Tibial nerve (tissue), 4 donors: ENCODE measurements at places on chromosomes 2 and 18. TPM values are rescaled to one million over a fixed set of nuclear protein-coding genes. Genes with fewer than 3 reads are reported as not detected.

GRCh38 chr18:79517341-79517740, 121.6 kb downstream of the NFATC1 start:
- no peak for DNase-seq

DNA sequence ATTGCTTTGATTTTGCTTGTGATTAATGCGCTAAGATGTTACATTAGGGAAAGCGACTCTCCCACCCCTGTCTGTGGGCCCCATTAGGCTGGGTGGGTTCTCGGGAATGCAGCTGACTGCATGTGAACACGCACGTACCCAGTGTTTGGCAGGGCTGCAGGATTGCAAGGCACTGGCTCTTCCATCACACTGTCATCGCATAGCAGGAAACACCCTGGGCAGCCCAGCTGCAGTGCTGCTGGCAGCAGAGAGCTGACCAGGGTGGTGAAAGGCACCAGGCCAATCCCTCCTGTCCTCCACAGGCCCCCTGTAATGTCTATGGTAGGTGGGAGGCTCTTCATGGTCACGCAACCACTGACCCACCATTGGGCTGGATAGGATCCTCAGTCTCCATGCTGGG, 34.4 kb upstream of the FZD7 start:
- DNase-seq = no peak

The PRR30 gene
- not detected for total RNA-seq

The C2orf69 gene
- total RNA-seq = 9.2 TPM

The EPHA4 gene
- total RNA-seq = 10.2 TPM

DNA sequence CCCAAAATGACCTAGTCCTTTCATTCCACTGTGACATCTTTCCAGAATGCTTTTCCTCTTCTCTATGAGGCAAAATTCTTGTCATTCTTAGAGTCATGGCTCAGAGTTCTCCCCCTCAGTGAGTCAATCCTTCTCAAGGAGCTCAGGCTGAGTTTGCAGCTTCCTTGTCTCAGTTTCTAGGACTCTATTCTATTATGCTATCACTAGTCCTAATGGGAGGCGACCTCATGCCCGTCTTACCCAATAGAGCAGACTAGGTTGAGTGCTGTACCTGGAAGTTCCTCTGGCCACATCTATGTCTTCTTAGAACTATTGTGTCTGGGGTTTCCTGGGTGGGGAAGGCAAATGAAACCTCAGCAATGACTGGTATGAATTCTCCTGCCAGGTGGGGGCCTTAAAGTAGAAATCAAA, 51.5 kb downstream of the HAUS1 start:
- no peak for DNase-seq

The GPR55 gene
- total RNA-seq = not detected

GRCh38 chr2:221673248-221673647, 101.1 kb upstream of the EPHA4 start:
- DNase-seq = no peak

- DNase-seq = no peak
Observed at GRCh38 chr2:86416146-86416545, 25.0 kb upstream of the KDM3A start.

The VAMP8 gene
- 4.3 TPM for total RNA-seq

DNA sequence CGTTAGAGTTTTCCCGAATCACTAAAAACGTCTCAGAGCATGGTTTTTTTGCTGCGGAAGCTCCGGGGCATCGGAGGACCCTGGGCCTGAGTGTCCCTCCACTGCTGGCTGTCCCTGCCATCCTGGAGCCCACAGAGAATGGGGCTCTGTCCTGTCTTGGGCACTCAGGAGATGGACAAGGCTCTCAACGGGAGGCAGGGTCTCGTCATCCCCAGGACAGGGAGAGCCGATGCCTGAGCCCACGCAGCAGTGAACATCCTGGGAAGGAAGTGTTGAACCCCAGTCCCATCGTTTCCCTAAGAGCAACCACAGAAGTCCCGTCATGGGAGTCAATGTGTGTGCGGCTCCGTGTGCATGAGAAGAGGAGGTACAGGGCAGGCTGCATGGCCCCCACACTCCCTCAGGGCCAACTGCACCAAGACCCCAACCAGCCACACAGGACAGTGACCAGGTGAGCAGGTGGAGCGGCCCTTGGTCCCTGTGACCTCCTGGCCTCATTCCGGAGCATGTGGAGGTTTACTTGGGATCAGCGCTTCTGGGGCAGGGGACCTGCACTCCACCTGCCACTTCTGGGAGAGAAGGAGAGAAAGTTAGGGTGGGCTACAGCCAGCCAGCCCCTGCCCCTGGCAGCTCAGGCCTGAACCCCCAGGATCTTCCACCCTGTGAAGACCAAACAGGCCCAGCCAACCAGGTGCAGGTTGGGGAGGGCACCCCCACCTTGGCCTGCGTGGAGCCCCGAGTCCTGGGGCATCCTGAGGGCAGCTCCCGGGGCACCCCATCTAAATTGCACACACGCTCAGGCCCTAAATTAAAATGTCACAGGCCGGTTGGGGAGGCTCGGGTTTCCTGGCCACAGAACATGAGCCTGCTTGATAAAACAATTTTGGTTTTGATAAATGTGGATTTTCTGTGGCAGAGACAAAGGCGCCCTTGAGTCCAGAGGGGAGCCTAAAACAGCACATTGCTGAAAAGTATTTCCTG, 3.1 kb upstream of the SNED1 start:
- DNase-seq = no peak

DNA sequence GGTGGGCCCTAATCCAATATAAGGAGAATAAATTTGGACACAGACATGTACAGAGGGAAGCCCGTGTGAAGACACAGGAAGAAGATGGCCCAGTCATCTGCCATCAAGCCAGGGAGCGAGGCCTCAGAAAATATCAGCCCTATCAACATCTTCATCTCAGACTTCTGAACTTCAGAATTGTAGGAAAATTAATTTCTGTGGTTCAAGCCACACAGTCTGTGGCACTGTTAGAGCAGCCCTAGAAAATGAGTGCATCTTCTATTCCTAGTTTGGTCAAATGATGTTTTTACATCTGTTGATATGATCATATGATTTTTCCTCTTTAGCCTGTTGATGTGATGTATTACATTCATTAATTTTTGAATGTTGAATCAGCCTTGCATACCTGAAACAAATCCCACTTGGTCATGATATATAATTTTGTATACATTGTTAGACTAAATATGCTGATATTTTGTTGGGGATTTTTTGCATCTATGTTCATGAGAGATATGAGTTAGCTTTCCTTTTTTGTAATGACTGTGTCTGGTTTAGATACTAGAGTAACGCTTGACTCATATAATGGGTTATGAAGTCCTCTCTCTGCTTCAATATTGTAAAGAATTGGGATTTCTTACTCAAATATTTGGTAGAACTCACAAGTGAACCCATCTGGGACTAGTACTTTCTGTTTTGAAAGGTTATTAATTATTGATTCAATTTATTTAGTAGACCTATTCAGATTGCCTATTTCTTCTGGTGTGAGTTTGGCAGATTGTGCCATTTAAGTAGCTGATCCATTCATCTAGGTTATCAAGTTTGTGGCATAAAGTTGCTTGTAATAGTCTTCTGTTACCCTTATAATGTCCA, 451.4 kb downstream of the EIPR1 start:
- no peak for DNase-seq

- no peak for DNase-seq
Observed at GRCh38 chr2:28568533-28568932, 72.7 kb downstream of the PLB1 start.

- DNase-seq = no peak
Observed at GRCh38 chr2:179558010-179558934, 293.6 kb upstream of the SESTD1 start.

- peak; percentile 49 for DNase-seq
Observed at GRCh38 chr2:20449501-20450200, 2.8 kb downstream of the RHOB start.

- no peak for DNase-seq
Observed at GRCh38 chr18:64806691-64807090, 657.8 kb upstream of the LINC00305 start.

DNA sequence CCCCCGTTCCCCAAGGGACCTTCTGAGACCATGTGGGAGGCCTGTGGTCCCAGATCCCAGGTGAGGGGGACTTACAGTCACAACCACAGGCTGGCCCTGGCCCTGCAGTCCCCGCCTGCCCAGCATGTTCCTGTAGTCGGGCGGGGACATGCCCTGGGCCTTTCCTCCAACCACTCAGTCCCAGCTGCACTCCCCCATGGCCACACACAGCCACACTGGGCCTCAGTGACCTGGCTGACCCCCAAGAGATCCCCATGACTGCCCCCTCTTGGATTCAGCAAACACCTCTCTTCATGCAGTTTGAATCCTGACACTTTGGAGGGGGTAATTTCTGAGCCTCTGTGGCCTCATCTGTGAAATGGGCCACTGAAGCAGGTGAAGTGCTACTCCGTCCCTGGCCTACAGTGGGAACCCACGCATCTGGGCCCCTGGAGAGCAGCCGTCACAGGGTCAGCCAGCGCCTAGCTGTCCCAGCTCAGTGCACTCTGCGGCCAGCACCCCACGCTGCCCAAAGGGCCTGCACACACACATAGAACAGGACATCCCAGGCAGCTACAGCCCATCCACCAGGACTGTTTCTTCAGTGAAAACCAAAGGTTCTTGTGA, 12.7 kb upstream of the ARHGEF4 start:
- DNase-seq = no peak

The MYCN gene
- 8.8 TPM for total RNA-seq

The BOLL gene
- total RNA-seq = not detected

The CFC1 gene
- not detected for total RNA-seq

The RUFY4 gene
- total RNA-seq = not detected

- no peak for DNase-seq
Observed at GRCh38 chr18:24499814-24500213, 39.4 kb downstream of the HRH4 start.

The TFPI gene
- 95.9 TPM for total RNA-seq

GRCh38 chr2:3646446-3646845, 11.6 kb upstream of the ALLC start:
- no peak for DNase-seq

The IL36RN gene
- total RNA-seq = not detected

DNA sequence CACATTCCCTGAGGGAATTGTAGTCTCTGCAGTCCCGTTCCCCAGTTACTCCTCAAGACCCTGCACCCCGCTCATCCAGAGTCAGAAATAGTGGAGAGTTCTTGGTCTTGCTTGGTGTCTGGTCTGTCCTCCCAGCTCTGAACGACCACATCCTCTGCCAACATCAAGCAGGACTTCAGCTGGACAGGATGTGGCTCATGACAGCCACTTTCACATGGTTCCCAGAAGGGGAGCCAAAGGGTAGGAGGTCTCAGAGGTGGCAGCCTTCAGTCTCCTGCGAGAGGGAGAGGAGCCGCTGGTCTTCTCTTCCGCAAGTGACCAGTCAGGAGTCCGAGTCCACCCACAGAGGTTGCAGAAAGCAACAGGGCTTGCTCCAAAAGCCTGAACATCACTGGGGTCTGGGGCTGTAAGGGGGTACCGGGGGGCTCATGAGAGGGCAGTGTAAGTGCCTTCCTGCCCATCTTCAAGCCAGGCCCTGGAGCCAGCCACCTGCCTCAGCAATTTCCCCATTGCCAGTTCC, 29.8 kb downstream of the B3GNT7 start:
- DNase-seq = no peak

The LYPD6B gene
- total RNA-seq = not detected

DNA sequence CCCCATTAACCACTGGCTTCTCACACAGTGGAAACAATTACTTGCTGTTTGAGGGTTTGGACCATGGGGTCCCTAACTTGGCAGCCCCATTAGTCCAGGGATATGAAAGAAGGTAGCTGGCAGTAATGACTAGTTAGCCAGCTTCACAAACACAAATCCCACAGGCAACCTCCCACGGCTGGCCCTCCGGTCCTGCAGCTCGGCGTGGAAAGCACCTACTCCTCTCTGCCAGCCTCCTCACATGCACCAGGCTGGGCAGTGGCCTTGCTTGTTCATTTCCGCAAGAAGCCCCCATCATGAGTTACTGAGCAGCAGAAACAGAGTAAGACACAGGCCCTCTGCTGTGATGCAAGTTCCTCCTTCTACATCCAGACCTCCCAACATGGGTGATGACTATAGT, 13.7 kb downstream of the C1QL2 start:
- DNase-seq = no peak

The GAL3ST2 gene
- total RNA-seq = 3.9 TPM

GRCh38 chr2:145380436-145381017, 860.6 kb upstream of the ZEB2 start:
- no peak for DNase-seq

GRCh38 chr2:104859291-104859765, 5.4 kb downstream of the POU3F3 start:
- no peak for DNase-seq

The FOXI3 gene
- not detected for total RNA-seq

- DNase-seq = no peak
Observed at GRCh38 chr18:63147973-63148372, 171.6 kb downstream of the BCL2 start.

The ALPG gene
- total RNA-seq = not detected

DNA sequence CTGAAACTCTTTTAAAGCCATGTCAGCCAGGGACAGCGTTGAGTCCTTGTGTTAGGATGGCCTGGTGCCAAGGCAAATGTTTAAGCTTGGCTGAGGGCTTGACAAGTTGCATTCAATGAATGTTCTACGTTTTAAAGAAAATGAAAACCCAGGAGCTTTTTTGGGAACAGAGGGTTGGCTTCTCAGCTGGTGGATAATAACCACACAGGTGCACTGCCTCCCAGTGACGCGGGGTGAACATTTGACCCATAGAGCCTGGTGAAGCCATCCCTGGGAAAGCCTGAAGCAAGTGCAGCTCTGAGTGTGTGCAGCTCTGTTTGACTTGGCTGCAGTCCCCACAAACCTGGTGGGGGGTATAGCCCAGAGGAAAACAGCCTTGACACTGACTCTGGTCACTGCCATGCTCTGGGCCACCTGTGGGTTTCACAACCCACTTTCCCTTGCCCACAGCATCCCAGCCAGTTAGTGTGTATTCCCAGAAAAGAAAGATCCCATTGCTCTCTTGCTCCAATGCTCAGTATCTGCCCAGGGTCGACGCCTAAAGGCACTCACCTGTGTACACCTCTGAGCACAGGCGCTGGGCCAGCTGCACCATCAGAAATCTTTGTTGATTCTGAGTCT, 874.9 kb downstream of the RNF144A start:
- DNase-seq = no peak

DNA sequence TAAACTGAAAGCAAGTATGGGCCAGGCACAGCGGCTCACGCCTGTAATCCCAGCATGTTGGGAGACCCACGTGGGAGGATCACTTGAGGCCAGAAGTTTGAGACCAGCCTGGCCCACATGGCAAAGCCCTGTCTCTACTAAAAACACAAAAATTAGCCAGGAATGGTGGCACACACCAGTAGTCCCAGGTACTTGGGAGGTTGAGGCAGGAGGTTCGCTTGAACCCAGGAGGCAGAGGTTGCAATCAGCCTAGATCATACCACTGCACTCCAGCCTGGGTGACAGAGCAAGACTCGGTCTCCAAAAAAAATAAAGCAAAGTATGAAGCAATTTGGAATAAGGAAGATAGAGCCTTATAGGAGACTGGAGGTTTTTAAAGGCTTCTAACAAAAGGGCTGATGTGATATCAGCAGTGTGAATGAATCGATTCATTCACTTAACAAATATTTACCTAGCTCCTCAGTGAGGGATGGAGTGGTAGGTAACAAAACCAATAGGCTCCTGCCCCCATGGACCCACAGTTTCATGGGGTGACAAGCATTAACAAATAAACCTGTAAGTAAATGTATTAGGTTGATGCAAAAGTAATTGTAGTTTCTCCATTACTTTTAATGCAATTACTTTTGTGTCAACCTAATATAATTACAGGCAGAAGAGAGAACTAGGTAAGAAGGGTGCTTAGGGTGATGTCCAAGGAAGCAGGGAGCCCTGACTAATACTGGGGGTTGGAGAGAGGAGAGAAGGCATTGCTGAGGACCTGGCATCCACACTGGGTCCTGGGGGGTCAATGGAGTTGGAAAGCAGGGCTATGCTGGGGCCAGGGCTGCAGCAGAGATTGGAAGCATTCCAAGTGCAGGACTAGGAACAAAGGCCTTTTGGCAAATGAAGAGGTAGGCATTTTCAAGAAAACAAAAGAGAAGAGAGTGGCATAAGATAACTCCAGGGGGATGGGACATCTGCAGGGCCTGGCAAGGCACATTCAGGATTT, 195.4 kb upstream of the ARL4C start:
- DNase-seq = no peak
